ENCODE measurements at places on chromosomes 2 and 18. TPM values are rescaled to one million over a fixed set of nuclear protein-coding genes. Genes with fewer than 3 reads are reported as not detected.

The MOGAT1 gene
- not detected for total RNA-seq

The AGXT gene
- total RNA-seq = 0.18 TPM

The ALK gene
- total RNA-seq = not detected

The DNAJC5G gene
- total RNA-seq = not detected

The CD8A gene
- 0.07 TPM for total RNA-seq

The ACMSD gene
- not detected for total RNA-seq

The CCDC150 gene
- 11.3 TPM for total RNA-seq

The CDH20 gene
- total RNA-seq = not detected

The MERTK gene
- total RNA-seq = 1.4 TPM

The PDE1A gene
- 0.49 TPM for total RNA-seq

The MLPH gene
- 0.65 TPM for total RNA-seq

The CNTNAP5 gene
- total RNA-seq = not detected

- no peak for DNase-seq
- H3K27ac ChIP-seq = no peak overlapping the region
- H3K4me1 ChIP-seq = peaks cover 14% of the 10 kb centered on the region
- H3K4me3 ChIP-seq = no peak overlapping the region
Measured at GRCh38 chr2:127634626-127635379, 11.2 kb upstream of the GPR17 start.

GRCh38 chr18:76365561-76365960, 129.5 kb downstream of the ZNF516 start:
- no peak overlapping the region for H3K4me3 ChIP-seq
- H3K27ac ChIP-seq = no peak overlapping the region
- no peak for DNase-seq
- H3K4me1 ChIP-seq = no peaks in the 10 kb centered on the region
- H3K27me3 ChIP-seq = no peaks in the 10 kb centered on the region
- no peaks in the 10 kb centered on the region for H3K36me3 ChIP-seq

GRCh38 chr2:221443645-221444044, 128.5 kb downstream of the EPHA4 start:
- H3K27ac ChIP-seq = no peak overlapping the region
- no peak overlapping the region for H3K4me3 ChIP-seq
- DNase-seq = no peak
- no peaks in the 10 kb centered on the region for H3K4me1 ChIP-seq

GRCh38 chr2:126858436-126858835, 40.3 kb upstream of the TEX51 start:
- DNase-seq = no peak
- no peaks in the 10 kb centered on the region for H3K27me3 ChIP-seq
- no peaks in the 10 kb centered on the region for H3K36me3 ChIP-seq
- no peak overlapping the region for H3K4me3 ChIP-seq
- no peaks in the 10 kb centered on the region for H3K4me1 ChIP-seq

GRCh38 chr2:178380763-178381162, 70.2 kb downstream of the PRKRA start:
- DNase-seq = no peak
- no peak overlapping the region for H3K4me3 ChIP-seq
- H3K36me3 ChIP-seq = 0 out of 3 replicates have a peak, but pooled peaks cover 3% of the 10 kb centered on the region
- no peaks in the 10 kb centered on the region for H3K4me1 ChIP-seq

- H3K27me3 ChIP-seq = peaks cover 28% of the 10 kb centered on the region
- H3K4me3 ChIP-seq = no peak overlapping the region
- H3K36me3 ChIP-seq = no peaks in the 10 kb centered on the region
- no peaks in the 10 kb centered on the region for H3K4me1 ChIP-seq
Measured at GRCh38 chr2:99998651-99999320, 143.6 kb downstream of the AFF3 start.

GRCh38 chr18:45481821-45482220, 133.5 kb upstream of the SLC14A2 start:
- no peaks in the 10 kb centered on the region for H3K36me3 ChIP-seq
- H3K27ac ChIP-seq = no peak overlapping the region
- no peaks in the 10 kb centered on the region for H3K27me3 ChIP-seq

DNA sequence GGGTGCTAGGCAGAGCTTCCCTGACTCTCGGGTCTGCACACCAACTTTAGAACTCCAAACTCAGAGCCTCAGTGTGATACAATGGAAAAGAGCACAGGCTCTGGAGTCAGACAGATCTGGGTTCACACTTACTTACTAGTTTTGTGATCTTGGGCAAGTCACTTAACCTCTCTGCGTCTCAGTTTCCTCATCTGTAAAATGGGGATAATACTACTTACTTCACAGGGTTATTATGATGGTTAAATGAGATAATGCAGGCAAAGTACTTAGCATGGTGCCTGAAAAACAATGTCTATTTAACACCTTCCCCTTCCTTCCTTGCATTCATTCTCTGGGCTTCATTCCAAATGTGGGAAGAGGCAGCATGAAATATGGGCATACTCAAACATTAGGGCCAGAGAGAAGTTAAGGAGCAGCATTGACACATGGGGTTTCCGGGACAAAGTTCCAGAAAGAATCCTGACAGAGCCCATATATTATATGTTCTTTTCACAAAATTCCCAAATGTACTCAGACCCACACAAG, 13.3 kb downstream of the DNAJC27 start:
- H3K4me3 ChIP-seq = no peak overlapping the region
- peaks cover 55% of the 10 kb centered on the region for H3K36me3 ChIP-seq
- no peaks in the 10 kb centered on the region for H3K27me3 ChIP-seq
- no peak for DNase-seq
- no peak overlapping the region for H3K27ac ChIP-seq

Measured in K562 (cell line).